ENCODE measurements at places on chromosomes 16 and 17.

GRCh38 chr16:50247906-50248608, 18.3 kb upstream of the ADCY7 start:
- DNase-seq: no peak

DNA sequence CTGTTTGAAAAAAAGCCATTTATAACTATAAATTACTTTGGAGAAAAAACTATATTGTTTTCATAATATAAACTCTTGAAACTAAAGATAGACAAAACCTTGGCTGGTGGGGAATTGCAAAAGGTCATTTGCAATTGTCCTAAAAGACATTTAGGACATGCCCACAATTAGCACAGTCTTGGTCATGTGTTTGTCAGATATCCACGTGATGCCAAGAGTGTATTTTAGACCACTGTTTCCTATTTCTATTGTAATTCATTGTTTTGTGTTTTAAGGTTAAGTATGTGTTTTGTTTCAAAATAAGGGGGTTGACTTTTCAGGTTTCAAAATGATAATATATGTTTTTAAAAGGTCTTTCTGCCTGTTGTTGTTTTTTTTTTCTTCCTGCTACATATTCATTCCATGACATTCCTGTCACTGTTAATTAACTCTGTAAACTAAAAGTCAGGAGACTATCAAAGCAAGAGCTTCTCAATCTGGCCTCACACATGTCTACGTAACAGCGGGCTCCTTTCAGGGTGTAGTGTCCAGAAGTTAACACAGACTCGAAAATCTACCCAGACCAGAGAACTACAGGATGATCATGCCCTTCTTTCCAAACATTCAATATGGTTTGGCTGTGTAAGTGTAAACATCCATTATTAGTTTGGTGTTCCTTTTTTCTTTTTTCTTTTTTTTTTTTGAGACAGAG, 58.7 kb downstream of the COG7 start:
- no peak for DNase-seq

GRCh38 chr17:4740025-4740351, 260 bp upstream of the CXCL16 start:
- no peak for DNase-seq

DNA sequence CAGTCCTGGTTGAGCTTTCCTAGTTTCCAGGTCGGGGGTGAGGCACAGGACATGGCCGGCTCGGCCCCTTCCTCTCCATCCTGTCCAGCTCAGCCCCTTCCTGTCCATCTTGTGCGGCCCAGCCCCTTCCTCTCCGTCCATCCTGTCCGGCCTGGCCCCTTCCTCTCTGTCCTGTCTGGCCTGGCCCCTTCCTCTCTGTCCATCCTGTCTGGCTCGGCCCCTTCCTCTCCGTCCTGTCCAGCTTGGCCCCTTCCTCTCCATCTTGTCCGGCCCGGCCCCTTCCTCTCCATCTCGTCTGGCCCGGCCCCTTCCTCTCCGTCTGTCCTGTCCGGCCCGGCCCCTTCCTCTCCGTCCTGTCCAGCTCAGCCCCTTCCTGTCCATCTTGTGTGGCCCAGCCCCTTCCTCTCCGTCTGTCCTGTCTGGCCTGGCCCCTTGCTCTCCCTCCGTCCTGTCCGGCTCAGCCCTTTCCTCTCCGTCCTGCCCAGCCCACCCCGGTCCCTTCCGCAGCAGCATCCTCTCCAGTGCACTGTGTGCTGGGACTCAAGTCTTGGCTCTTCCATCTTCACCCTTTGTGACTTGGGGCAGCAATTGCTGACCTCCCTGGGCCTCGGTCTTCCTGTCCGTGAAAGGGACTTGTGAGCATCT, 5.5 kb upstream of the ZNF750 start:
- DNase-seq: no peak

DNA sequence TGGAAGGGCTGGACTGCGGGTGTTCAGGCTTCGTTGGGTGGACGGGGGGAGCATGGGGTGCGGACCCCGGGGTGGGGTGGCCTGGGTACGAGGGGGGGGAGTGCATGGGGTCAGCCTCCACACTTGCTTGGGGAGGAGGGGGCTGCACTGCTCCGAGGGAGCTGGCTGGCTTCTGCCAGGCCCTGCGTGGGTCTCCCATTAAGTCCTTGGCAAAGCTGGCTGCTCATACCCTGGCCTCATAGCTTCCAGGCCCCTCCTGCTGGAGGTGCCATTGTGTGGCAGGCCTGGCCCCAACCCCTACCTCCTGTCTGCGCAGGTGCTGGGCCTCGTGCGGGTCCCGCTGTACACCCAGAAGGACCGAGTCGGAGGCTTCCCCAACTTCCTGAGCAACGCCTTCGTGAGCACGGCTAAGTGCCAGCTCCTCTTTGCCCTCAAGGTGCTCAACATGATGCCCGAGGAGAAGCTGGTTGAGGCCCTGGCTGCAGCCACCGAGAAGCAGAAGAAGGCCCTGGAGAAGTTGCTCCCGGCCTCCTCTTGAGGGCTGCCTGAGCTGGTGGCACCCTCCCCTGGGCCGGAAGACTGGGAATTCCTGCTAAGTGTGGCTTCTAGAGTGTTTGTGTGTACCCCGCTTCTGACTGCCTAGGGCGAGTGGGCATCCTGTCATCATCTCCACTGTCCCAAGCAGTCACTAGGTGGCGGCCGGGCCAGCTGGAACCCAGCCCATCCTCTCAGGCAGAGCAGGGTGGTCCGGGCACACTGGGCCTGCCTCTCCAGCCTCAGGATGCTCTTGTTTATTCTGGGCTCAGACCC, 1.5 kb downstream of the NUDT16L1 start:
- no peak for DNase-seq

DNA sequence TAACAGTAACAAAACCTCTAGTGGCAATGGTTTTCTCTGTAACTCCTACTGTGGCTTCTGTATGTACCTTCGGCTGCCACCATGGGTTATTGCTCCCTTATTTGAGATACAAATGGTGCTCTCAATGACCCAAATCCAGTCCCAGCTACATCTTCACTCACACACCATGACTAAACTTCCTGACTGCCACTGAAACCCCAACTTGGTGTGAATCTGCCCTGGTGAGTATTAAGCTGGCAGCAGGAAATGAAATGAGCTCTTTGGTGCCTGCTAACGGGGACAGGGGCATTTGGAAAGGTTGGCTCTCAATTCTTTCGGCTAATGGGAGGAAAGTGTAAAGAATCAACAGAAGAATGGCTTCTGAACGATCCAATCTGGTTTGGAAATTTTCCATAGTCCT, 7.5 kb upstream of the SLC35B1 start:
- DNase-seq: no peak

- no peak for DNase-seq
These were observed 389.0 kb downstream of the MAF start for GRCh38 chr16:79211586-79211985.
